ENCODE measurements at places on chromosomes 5 and 9. TPM values are rescaled to one million over a fixed set of nuclear protein-coding genes. Genes with fewer than 3 reads are reported as not detected.

GRCh38 chr5:56766926-56767325, 48.4 kb upstream of the MAP3K1 start:
- no peak overlapping the region for H3K4me3 ChIP-seq
- no peak overlapping the region for H3K27ac ChIP-seq
- H3K36me3 ChIP-seq, result no peaks in the 10 kb centered on the region
- H3K27me3 ChIP-seq, result peaks cover 2% of the 10 kb centered on the region
- H3K4me1 ChIP-seq, result no peaks in the 10 kb centered on the region

The NME5 gene
- not detected for total RNA-seq

GRCh38 chr9:124216474-124217176, 41.1 kb upstream of the NEK6 start:
- H3K4me3 ChIP-seq, result peak overlapping the region; percentile 32
- H3K4me1 ChIP-seq, result peaks cover 60% of the 10 kb centered on the region
- H3K27me3 ChIP-seq, result peaks cover 1% of the 10 kb centered on the region

DNA sequence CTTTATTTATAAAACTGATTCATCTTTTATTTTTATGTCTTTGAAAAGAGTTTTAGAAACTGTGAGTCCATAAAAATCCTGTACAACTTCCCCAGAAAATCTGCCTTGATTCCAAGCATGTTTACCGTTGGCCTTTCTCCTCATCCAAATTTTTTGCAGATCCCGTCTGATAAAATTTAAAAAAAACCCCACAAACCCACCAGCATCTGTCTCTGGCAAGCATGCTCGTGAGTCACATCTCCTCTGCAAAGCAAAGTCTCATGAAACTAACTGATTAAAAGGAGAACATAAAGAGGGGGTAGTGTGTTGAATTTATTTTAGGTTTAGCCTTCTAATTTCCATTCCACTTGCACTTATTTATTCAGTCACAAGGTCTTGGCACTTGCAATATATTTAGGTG, 109.4 kb downstream of the MAT2B start:
- no peaks in the 10 kb centered on the region for H3K36me3 ChIP-seq
- no peaks in the 10 kb centered on the region for H3K4me1 ChIP-seq
- no peak overlapping the region for H3K4me3 ChIP-seq
- no peak overlapping the region for H3K27ac ChIP-seq
- peaks cover 3% of the 10 kb centered on the region for H3K27me3 ChIP-seq
- no peak for DNase-seq

GRCh38 chr5:7897014-7897600, 28.2 kb downstream of the MTRR start:
- peaks cover 13% of the 10 kb centered on the region for H3K4me1 ChIP-seq
- H3K27me3 ChIP-seq, result no peaks in the 10 kb centered on the region
- H3K27ac ChIP-seq, result no peak overlapping the region
- H3K4me3 ChIP-seq, result no peak overlapping the region

GRCh38 chr9:93087971-93088655, 7.9 kb upstream of the CARD19 start:
- no peaks in the 10 kb centered on the region for H3K27me3 ChIP-seq
- H3K27ac ChIP-seq, result peak overlapping the region; percentile 50
- no peak overlapping the region for H3K4me3 ChIP-seq
- peaks cover 58% of the 10 kb centered on the region for H3K4me1 ChIP-seq

DNA sequence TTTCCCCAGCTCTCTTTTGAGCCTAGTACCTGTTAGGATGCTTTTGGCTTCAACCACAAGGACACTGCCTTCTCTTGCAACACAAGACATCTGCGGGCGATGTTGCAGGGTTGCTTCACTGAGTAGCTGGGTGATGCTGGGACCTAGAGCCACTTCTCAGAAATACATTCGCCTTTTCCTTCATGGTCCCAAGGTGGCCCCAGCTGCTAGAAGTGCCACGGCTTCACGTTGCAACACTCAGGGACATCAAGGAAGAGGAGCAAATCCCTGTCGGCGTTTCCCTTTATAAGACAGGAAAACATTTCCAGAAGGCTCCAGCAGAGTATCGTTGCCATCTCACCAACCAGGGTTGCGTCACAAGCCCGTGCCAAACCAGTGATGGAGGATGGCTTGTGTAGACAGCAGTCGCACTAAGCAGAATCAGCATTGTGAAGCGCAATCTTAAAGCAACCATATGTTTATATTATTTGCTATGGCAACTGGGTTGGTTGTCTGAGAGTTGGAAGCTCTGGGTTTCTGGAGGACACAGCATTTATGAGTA, 62.7 kb downstream of the ANKRD33B start:
- peaks cover 41% of the 10 kb centered on the region for H3K4me1 ChIP-seq
- H3K27me3 ChIP-seq, result peaks cover 6% of the 10 kb centered on the region
- no peak for DNase-seq

DNA sequence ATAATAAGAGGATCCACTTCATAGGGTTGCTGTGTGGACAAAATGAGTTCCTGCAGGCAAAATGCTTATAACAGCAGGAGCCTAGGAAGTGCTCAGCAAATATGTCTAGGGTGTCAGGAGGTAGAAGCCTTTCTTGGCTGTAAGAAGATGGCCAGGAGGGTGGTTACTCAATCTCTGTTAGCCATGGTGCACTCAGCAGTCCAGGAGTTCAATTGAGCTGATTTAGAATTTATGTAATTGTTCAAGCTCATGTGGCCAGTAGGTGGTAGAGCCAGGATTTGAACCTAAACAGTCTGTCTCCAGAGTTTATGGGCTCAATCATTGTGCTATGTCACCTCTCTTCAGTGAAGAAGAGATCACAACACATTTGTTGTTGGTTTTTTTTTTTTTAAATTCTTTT, 381.2 kb downstream of the KIF4B start:
- H3K27ac ChIP-seq, result no peak overlapping the region
- H3K27me3 ChIP-seq, result no peaks in the 10 kb centered on the region
- H3K4me1 ChIP-seq, result no peaks in the 10 kb centered on the region
- no peak overlapping the region for H3K4me3 ChIP-seq
- H3K36me3 ChIP-seq, result no peaks in the 10 kb centered on the region

DNA sequence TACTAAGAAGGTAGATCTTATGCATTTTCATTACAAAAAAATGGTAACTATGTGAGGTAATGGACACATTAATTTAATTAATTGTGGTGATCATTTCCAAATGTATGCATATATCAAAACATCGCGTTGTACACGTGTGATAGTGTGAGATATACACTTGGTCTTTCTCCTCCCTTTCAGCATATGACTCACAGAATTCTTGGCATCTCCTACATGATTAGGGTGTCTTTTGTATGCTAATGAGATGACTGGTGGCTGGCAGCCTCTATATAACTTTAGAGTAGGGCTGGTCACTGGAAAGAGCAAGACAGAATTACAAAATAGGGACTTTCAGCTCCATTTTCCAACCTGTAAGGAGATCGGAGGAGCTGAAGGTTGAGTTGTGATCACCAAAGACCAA, 1167.6 kb downstream of the CDH12 start:
- no peaks in the 10 kb centered on the region for H3K36me3 ChIP-seq
- DNase-seq, result no peak
- no peaks in the 10 kb centered on the region for H3K27me3 ChIP-seq
- H3K27ac ChIP-seq, result no peak overlapping the region

The ADCY2 gene
- not detected for total RNA-seq

DNA sequence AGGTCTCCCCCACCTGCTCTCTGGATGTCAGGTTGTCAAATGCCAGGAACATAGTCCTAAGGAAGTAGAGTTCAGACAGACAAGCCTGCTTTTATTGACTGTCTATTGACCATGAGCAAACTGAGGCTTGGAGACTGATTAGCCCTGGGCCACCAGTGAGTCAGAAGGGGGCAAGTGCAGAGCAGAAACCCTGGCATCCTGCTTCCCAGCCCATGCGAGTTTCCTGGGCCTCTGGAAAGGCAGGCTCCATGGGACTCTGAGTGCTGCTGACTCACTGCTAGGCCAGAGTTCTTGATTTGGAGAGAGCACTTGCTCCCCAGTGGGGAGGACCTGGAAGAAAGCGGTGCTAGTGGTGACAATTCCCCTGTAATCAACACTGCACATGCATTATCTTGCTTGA, 2.8 kb upstream of the HBEGF start:
- no peak overlapping the region for H3K4me3 ChIP-seq
- H3K27me3 ChIP-seq, result peaks cover 10% of the 10 kb centered on the region
- peaks cover 15% of the 10 kb centered on the region for H3K4me1 ChIP-seq
- no peak overlapping the region for H3K27ac ChIP-seq
- peaks cover under 1% of the 10 kb centered on the region for H3K36me3 ChIP-seq

Measured in activated CD8-positive, alpha-beta T cell treated with anti-CD3 and anti-CD28 coated beads for 36 hours (primary cell).